ENCODE measurements at places on chromosomes 12 and 14. TPM values are rescaled to one million over a fixed set of nuclear protein-coding genes. Genes with fewer than 3 reads are reported as not detected.

The CLEC9A gene
- total RNA-seq = 0.26 TPM

The SERPINA10 gene
- total RNA-seq = not detected

The TPH2 gene
- total RNA-seq = 0.26 TPM

The TAS2R10 gene
- total RNA-seq = 0.52 TPM

The CEBPE gene
- not detected for total RNA-seq

The FOXN4 gene
- total RNA-seq = not detected

The AQP2 gene
- not detected for total RNA-seq

The CLECL1 gene
- not detected for total RNA-seq

The CIROP gene
- not detected for total RNA-seq

The IRAK3 gene
- 6.2 TPM for total RNA-seq

The DLGAP5 gene
- total RNA-seq = not detected

The PRB2 gene
- not detected for total RNA-seq

The EXOC3L4 gene
- total RNA-seq = 1.8 TPM

The LRP1-AS gene
- not detected for total RNA-seq

The TUBA1B gene
- total RNA-seq = 121 TPM

The RNASE1 gene
- total RNA-seq = 772 TPM

The KRT79 gene
- total RNA-seq = not detected

The DAO gene
- total RNA-seq = not detected

The CCDC60 gene
- total RNA-seq = not detected

The PIWIL1 gene
- total RNA-seq = not detected

The GPR65 gene
- 1.3 TPM for total RNA-seq

The SIX1 gene
- not detected for total RNA-seq

The KLRD1 gene
- total RNA-seq = 0.78 TPM

The TNS2 gene
- 113 TPM for total RNA-seq

The BDKRB1 gene
- total RNA-seq = not detected

The LRTM2 gene
- total RNA-seq = not detected

The FAM90A1 gene
- not detected for total RNA-seq

The MGP gene
- total RNA-seq = 162 TPM

The RASAL1 gene
- 0.66 TPM for total RNA-seq

The BEGAIN gene
- total RNA-seq = 28.7 TPM

The CCDC175 gene
- not detected for total RNA-seq

The STAT2 gene
- 65.4 TPM for total RNA-seq

The SLC2A14 gene
- 3.6 TPM for total RNA-seq
